ENCODE measurements at places on chromosomes 11 and 22.

GRCh38 chr11:88701816-88702215, 364.0 kb downstream of the GRM5 start:
- no peak for DNase-seq

GRCh38 chr22:48688366-48688765, 1139.3 kb downstream of the BRD1 start:
- no peak for DNase-seq

DNA sequence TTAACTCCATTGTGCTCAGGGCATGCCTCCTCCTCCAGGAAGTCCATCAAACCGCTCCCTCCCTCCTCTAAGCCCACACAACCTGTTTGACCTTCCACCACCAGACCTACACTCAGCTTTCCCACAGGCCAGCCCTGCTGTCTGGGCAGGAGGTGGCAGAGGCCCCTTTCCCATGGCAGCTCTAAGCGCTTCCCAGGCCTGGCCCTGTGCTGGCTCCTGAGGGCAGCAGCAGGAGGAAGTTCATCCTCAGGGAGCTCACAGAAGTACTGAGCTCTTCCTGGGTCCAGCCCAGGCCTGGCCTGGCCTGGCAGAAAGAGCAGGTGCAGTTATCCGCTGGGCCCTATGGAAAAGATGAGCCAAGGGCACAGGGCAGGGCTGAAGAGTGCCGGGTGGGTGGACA, 31.4 kb downstream of the ARAP1 start:
- DNase-seq = no peak

DNA sequence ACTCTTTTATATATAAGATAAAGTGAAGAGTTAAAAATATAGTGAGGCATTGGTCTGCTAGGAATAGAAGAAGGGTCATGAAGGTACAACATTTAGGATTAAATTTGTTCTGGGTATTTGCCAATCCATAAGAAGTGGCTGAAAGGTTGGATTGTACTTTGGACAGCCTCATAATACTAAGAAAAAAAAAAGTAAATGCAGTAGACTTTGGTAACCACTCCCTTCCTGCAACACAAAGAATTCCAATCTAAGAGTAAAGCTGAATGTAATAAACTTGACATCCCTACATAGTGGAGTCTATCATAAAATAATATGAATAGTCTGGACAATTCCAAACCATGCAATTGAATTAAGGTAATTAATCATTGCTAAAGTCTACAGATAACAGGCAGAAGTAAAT, 2294.4 kb downstream of the LRRC4C start:
- no peak for DNase-seq

DNA sequence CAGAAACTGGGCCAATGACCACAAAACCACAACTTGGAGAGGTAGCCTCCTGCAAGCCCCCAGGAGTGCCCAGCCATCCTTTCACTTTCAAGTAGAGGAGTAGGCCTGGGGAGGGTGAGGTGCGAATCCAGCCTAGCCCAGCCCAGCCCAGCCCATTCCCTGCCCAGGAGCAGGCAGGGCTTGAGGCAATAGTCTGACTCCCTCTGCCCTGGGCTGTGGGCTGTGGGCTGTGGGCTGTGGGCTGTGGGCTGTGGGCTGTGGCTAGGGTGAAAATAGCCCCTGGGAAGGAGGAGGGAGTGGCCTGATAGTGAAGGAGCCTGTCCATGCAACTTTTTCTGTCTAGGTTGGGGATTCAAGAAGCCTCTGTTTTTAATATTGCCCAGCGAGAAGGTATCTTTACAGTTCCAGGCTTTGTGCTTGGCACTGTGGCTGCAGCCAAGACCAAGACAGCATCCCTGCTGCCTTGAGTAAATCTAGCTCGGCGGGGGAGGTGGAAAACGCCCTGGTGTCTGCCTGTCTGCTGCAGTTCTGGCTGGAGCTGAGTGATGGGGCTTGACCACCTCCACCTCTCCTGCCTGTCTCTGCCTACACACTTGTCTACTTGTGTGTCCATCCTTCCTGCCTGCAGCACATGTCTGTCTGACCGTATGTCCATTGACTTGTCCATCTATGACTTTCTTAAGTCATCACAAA, 40.7 kb downstream of the LMO1 start:
- no peak for DNase-seq

DNA sequence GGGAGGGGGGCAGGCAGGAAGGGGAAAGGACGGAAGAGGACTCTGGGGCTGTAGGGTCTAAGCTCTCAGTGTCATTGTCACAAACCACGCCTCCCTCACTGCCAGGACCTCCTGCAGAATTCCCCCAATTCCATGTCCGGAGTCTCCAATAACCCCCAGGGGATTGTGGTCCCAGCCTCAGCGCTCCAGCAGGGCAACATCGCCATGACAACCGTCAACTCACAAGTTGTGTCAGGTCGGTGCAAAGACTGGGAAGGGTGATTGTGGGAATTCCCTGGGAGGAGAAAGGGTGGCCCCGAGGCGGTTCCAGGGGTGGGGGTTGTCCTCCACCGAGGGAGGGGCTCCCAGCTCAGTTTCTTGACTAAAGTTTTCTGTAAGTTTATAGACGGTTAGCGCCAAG, 86.0 kb downstream of the FEZ1 start:
- DNase-seq = no peak

DNA sequence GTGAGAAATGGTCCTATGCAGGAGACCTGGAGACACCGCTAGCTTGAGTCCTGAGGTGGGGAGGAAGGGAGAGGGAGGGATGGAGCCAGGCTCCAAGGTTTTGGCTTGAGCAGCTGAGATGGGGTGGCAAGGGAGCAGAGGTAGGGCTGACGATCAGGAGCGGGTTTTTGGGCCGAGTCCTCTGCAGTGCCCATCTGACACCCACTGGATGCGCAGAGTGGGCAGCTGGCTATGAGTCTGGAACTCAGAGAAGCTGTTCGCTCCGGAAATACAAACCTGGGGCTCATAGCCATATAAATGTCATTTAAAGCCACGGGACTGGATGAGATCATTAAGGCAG, 453 bp upstream of the MAFF start:
- DNase-seq = no peak

DNA sequence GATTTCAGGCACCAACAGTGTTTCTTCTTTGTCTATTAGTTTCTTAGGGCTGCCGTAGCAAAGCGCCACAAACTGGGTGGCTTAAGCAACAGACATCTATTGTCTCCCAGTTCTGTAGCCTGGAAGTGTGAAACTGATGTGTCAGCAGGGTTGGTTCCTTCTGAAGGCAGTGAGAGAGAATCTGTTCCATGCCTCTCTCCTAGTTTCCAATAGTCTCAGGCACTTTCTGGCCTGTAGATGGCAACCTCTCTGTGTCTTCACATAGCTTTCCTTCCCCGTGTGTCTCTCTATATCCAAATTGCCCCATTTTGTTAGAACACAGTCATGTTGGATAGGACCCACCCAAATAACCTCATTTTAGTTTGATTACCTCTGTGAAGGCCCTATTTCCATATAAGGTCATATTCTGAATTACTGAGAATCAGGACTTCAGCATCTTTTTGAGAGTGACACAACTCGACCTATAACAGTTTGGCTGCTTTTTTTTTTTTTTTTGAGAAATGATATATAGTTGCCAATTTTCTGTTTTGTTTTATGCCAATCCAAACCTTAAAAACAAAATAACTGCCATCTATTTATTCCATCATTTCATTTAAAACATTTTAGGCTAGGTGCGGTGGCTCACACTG, 108.2 kb downstream of the SLC36A4 start:
- DNase-seq = no peak

GRCh38 chr11:62267576-62267975, 2.4 kb upstream of the SCGB2A2 start:
- DNase-seq = no peak

GRCh38 chr22:24146791-24147353, 34.4 kb upstream of the SUSD2 start:
- peak; percentile 31 for DNase-seq
